Spinal cord (tissue), 10 donors: ENCODE measurements at places on chromosomes 13 and 19.

- no peak for DNase-seq
Observed at GRCh38 chr19:9086761-9087160, at the start of gene OR1M1. TSS of gene OR1M1 (plus strand) at chr19:9087061. CDS start at chr19:9093245, 6,184 bp downstream.

DNA sequence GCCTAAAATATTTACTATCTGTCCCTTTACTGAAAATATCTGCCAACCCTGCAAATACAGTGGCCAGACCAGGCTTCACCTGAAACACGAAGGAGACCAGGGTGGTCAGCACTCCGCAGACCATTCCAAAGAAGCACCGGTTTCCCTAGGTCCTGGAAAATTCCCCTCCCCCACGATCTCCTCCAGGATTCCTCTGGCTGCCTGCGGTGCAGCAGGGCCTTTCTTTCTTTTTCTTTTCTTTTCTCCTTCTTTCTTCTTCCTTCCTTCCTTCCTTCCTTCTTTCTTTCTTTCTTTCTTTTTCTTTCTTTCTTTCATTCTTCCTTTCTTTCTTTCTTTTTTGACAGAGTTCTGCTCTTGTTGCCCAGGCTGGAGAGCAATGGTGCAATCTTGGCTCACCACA is 152.7 kb downstream of the USP12 start:
- no peak for DNase-seq

DNA sequence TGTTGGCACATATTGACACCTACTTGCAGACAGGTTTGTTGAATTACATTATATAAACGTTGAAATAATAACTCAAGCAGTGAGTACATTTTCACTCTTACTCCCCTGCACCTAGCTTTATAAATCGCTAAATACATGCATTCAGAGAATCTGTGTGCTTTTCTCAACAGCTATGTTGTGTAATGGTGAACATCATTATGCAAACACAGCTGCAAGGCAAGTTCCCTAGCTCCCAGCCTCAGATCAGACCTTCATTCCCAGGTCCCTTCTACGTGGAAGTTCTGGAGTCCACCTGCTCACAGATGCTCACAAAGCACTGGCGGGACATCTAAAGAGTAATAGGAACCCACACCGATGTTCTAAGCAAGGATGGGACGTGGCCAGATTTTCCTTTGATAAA is 86.8 kb upstream of the PEG3 start:
- no peak for DNase-seq

DNA sequence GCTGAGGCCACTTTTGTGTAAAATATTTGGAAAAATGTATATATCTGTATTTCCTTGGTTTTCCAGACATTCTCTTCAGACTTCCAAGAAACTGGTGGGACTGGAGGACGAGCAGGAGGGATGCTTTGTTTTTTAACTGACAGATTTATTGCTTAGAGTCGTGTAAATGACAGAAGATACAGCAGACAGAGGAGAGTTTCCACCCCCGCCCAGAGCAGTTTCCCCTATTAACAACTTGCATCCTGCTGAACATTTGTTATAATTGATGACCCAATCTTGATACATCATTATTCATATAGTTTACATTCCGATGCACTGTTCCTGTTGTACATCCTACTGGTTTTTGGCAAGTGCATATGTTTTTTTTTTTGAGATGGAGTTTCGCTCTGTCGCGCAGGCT is 7.1 kb upstream of the DOCK6 start:
- no peak for DNase-seq

- DNase-seq, result no peak
Observed at GRCh38 chr19:45613926-45614725, 12.1 kb upstream of the GPR4 start.

DNA sequence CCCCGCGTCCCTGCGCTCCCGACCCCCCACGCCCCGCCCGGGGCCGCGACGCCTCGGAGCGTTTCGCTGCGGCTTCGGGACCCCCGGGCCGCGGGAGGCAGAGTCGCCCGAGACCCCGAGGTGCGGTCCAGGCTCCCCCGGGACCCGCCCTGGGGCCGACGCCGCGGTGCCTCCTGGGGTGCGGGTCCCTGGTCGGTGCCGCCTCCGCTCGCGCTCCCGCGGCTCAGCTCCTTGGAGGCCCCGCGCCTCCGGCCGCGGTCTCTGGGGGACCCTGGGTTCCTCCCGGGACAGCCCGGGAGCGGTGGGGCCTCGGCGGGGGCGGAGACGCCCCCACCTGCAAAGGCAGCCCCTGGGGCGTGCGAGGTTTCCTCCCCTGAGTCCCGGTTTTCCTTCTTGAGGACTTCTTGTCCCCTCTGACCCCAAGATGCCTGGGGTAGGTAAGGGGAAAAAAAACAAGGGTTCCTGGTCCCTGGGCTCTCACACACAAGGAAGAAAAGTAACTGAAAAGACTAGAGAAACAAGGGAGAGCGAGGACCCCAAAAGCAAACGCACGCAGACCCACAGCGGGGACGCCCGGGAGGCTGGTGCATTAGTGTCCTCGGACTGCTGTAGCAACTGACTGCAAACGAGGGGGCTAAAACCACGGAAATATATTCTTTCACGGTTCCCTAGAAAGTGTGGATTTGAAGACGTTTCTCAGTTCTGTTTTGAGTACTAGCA is 740 bp downstream of the ZNF555 start:
- no peak for DNase-seq

DNA sequence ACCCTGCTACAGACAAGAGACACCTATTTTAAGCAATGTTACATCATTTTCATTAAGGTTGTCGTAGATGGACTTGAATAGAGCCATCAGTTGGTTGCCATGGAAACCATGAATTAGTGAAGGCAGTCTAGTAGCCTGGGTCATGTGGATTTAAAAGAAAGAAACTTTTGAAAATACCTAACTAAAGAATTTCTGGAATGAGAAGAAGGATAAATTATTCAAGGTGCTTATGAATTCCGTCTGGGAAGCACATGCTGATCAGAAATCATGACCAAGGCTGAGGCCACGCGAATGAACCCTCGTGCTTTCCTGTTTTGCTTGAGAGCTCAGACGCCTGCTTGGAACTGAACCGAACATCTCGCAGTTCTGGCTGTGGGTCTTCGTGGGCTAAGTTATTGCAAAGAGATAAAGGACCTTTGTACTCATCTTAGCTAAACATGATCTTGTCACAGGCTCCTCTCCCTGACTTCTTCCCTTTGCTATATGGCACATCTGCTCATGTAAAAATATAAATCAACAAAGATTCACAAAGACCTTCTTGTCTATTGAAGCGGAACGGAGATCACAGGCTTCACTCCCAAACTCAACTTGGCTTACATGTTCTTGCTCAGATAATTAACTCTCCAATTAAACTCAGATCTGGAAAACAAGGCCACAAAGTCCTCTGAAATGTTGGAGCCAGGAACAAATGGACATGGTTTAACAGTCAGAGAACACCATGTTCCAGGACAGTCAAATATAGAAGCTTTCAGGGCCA is 140.2 kb downstream of the NUFIP1 start:
- DNase-seq, result peak; percentile 42

DNA sequence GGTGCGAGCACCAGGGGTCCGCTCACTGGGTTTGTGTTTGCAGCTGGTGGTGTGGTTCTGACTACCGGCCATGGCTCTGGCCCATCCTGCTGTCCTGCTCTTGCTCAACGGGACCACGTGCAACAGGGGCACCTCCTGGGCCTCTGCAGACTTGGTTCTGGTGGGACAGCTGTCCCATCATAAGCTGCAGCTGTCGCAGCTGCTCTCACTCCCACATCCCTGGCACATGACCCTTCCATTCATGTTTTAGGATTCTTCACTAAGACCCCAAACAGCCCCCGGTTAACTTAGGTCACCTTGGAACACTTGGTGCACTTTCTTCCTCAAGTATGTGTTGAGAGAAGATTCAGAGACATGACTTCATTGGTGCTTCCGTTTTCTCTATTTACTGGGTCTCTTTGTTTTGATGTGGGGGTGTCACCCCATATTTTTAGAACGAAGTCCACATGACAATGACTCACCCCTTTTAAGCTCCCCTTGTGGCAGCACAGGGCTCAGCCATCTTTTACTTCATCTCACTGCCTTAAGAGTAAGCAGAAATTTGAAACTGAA is 68.4 kb upstream of the ARHGEF7 start:
- DNase-seq, result no peak

DNA sequence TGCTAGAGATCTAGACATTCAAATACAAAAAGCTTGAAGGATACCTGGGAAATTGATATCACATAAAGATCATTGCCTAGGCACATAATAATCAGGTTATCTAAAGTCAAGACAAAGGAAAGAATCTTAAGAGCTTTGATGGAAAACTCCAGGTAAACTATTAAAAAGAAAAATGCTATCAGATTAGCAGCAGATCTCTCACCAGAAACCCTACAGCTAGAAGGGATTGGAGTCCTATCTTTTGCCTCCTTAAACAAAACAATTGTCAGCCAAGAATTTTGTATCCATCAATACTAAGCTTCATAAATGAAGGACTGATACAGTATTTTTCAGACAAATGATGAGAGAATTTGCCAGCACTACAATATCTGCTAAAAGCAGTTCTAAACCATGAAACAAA is 682.4 kb upstream of the ATXN8OS start:
- no peak for DNase-seq
